ENCODE measurements at places on chromosomes 2 and 18. TPM values are rescaled to one million over a fixed set of nuclear protein-coding genes. Genes with fewer than 3 reads are reported as not detected.

TUBB8B gene
- total RNA-seq, result not detected

FAP gene
- not detected for total RNA-seq

PXDN gene
- 0.79 TPM for total RNA-seq

LOXL3 gene
- 1.1 TPM for total RNA-seq

CCDC150 gene
- 0.74 TPM for total RNA-seq

DNA sequence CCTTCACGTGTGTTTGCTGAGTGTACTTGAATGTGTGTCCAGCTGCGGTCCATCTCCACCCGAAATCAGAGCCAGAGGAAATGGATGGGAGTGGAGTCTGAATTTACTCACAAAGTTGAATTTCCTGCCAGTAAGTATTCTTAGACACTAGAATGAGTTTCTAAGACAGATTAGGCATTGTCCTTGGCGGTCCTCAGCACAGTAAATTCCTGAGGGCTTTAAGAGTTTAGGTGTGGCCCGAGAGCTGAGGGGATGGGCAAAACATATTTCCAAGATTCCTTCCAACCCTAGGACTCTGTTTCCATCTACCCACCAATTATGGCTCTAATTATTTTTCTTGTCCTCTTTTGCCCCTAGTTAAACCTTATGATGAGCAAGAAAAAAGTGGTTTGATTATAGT is 90.3 kb upstream of the PHLPP1 start:
- DNase-seq, result no peak

DNA sequence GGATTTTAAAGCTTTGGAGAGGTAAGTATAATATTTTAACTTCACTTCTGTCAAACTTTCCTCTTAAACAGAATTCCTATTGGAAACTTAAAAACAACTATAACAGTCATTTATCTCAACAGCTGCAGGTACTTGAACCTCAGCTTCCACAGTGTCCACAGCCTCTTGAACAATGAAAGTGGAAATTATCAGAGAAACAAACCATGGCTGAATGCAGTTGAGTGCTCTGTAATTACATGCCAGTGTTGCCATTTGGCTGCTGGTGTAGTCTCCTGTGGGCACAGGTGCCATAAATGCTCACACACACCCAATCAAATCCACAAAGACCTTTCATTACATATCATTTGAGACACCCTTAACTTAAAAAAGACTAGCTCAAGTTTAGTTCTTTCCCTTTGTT is 125.1 kb downstream of the CPS1 start:
- DNase-seq, result no peak

- no peak for DNase-seq
These were observed 2.4 kb downstream of the TIGD1 start for GRCh38 chr2:232547991-232548390.

GRCh38 chr2:140542627-140543026 is 1588.2 kb downstream of the LRP1B start:
- no peak for DNase-seq

GRCh38 chr18:2681993-2682603 is 26.6 kb downstream of the SMCHD1 start:
- DNase-seq, result peak; percentile 60

DNA sequence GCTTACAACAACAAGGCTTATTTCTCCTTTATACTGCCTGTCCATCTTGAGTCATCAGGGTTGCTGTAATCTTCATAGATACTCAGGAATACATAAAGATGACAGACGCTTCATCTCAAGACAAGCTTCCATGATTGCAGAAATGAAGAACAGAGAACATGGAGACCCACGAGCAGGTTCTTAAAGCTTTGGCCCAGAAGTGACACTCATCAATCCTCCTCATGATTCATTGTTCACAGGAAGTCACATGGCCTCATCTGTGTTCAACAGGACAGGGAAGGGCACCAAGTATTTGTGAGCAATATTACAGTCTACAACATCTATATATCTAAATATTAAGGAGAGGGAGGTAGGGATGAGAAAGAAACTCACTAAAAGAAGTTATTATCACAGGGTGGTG is 36.5 kb upstream of the PGAP1 start:
- DNase-seq, result no peak

All from CD4-positive, CD25-positive, alpha-beta regulatory T cell (primary cell).